Activated naive CD4-positive, alpha-beta T cell treated with anti-CD3 and anti-CD28 coated beads for 36 hours (primary cell): ENCODE measurements at places on chromosomes 11 and 22.

DNA sequence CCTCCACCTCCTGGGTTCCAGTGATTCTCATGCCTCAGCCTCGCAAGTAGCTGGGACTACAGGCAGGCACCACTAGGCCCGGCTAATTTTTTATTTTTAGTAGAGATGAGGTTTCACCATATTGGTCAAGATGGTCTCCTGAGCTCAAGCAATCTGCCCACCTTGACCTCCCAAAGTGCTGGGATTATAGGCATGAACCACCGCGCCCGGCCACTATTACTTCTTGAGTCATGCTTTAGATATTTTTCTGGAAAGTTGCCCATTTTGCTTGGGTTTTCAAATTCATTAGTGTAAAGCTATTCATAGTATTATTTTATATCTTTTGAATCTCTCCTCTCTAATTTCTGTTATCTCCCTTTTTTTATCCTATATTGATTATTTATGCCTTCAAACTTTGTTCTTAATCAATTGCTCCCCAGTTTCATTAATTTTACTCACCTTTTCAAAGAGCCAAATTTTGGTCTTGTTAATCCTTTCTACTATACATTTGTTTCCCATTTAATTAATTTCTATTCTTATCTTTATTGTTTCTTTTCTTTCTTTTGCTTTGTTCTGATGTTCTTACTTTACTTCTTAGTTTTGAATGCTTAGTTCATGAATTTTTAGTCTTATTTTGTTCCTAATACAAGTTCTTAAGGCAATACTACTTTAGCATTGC is 10.3 kb upstream of the RAC2 start:
- no peak for DNase-seq

DNA sequence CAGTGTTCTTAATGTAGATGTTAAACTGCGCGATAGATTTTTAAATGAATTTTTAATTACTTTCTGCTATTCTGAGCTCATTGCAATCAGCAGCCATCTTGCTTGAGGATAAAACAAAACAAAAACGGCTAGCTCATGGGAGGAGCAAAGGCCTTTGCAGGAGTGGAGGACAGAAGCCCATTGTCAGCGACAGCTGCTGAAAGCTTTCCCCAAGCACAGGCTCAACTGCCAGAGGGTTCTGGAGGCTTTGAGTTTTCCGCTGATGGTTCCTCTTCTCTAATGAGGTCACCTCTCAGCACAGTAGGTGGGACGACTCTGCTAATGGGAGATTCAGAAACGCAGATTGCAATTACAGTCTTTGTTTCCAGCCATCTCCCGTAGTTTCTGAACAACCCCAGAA is 167.1 kb upstream of the TTC12 start:
- no peak for DNase-seq

DNA sequence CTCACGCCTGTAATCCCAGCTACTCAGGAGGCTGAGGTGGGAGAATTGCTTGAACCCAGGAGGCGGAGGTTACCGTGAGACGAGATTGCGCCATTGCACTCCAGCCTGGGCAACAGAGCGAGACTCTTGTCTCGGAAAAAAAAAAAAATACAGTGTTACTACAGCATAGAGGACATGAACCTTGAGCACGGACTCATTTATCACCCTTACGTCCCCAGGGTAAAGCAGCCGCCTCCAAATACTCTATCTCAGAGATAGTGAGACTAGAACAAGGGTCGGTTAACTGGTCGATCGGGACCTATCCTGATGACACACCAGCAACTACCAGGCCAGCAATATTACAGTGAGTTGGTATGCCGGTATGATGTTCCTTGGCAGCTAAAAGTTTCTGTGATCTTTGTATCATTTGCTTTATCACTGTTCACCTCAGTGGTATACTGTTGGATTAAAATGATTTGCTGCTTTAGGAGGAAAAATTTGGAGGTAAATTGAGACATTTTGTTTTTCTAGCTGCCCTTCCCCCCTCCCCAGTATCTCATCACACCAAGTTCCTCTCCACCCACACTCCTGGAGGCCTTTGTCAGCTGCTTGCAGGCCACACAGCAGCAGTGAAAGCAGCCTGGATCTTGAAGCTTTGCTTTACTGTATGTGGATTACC is 7.0 kb upstream of the SIDT2 start:
- no peak for DNase-seq

DNA sequence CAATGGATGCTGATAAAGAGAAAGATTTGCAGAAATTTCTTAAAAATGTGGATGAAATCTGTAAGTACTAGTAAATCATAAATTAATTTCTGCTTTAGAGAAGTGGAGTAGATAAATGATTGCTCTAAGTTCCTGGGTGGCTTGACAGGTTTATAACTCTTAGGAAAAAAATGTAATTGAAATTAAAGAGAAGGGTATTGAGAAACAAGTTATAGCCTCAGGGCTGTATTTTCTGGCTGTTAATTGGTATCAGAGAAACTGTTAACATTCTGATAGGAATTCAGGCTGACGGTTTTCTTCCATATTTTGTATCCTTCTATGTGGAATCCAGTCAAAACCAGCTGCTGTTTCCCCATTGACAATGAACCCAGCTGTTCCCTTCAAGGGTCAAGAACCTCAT is 1.9 kb downstream of the TTC12 start:
- DNase-seq = no peak

DNA sequence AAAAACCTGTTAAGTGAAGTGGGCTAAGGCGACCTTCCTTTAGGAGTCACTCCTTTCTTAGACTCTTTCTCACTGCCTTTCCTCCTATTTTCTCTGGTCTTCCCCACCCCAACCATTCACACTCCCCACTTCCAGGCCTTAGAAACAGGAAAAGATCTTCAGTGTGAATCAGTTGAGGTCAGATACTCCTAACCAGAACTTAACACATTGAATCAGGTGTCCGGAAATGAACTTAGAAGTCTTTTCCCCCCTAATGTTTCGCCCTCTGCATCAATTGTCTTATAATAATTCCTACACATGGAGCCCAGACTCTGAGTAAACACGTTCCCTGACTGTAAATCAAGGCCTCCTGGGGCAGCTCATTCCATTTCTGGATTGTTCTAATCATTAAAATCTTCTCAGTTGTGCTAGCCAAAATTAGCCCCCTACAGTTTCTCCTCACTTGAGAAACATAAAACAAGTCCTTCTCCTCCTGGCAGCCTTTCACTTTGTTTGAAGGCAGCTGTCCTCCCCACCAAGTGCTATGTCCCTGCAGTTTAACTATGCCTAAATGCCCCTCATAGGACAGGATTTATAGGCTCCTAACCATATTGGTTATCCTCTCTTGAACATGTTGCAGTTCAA is 32.7 kb upstream of the USP47 start:
- DNase-seq = no peak

GRCh38 chr11:43517518-43517917 is 158.8 kb downstream of the TTC17 start:
- no peak for DNase-seq

GRCh38 chr11:66367561-66368312 is 3.8 kb downstream of the SLC29A2 start:
- no peak for DNase-seq

DNA sequence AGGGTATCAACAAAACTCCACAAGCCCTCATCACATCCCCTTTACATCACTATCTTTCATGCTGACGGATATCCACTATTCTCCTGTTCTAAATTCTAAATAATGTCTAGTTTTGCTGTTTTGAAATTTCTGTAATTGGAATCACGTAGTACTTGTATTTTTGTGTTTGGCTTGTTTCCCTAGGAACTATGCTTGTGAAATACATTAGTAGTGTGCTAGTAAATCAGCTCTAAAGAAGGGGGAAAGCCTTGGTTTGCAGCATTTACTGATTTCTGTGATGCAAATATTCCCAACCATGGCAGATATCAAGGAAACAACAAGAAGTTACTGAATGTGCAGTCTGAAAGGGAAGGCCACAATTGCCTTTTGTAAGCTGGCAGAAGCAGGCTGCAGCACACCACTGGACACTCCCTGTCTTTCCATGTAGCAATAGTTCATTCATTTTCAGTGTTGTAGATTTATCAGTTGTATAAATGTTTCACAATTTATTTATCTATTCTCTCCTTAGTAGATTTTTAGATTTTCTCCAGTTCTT is 4.7 kb upstream of the FOLH1 start:
- DNase-seq = no peak

GRCh38 chr11:130858215-130858614 is 58.1 kb downstream of the SNX19 start:
- no peak for DNase-seq

GRCh38 chr11:87970762-87971161 is 204.5 kb downstream of the RAB38 start:
- DNase-seq = no peak

GRCh38 chr22:37309211-37310074 is 27.1 kb downstream of the CYTH4 start:
- peak; percentile 74 for DNase-seq

GRCh38 chr22:26170795-26171580 is 1.7 kb downstream of the SEZ6L start:
- peak; percentile 37 for DNase-seq

DNA sequence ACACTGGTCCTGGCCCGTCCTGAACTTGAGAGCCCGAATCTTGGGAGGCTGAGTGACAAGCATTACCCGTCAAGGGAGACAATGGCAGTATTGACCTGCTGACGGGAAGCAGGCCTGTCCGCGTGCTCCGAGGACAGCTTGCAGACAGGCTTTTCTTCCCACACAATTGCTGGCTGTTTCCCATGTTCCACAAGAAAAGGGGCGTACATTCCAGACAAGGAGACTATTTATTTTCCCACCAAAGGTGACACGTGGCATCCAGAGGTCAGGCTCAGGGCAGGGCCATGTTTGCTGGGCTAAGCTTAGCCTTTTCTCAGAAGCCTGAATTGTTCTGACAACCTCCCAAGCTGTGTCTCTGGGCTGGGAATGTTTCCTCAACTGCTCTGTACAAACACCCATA is 86.9 kb upstream of the SPON1 start:
- DNase-seq = no peak

DNA sequence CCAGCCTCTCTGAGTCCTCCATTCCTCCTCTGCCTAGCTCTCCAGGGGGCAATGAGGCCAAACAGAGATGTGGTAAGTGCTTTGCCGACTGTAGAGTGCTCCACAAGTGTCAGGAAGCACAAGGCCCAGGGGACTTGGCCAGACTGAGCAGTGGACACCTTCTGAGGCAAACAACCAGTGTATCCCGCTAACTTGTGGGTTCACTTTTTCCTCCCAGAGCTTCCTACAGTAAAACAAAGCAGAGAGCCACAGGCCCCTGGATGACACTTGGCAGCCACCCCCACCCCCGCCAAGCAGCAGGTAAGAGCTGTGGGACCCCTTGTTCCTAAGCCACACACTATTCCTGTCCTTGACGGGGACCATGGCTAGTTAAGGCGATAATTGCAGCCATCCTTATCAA is 160.9 kb downstream of the CACNA1I start:
- no peak for DNase-seq

DNA sequence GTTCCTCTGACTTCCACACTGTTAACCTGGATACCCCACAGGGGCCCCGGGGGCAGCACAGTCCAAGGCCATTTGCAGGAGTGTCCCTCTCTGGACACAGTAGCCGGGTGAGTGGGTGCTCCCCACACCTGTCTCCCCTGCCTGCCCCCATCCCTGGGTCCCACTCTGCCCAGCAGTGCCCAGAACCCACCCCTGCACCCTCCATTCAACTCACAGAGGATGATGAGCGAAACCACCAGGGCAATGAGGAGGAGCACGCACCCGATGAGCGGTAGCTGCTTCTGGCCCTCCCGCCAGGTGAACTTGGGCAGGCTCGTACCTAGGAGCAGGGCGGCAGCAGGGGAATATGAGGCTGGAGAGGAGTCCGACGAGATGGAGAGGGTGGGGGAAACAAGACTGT is 12.2 kb downstream of the TMPRSS13 start:
- no peak for DNase-seq

DNA sequence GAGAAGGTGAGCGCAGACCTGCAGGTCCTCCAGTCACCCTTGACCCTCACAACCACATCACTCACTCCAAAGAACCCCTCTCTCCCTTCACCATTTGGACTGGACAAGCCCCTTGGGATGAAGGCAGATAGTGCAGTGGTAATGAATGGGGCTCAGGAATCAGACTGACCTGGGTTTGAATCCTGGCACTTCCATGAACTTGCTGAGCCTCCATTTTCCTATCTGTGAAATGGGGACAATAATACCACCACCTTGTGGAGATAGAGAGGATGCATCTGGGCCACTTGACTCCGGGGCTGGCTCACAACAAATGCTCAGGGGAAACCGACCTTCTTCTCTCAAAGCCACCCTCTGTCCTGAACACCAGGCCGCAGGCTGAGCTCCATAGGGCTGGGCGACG is 178.1 kb downstream of the ST3GAL4 start:
- no peak for DNase-seq

- peak; percentile 84 for DNase-seq
Observed at GRCh38 chr11:129853518-129854231, 38.0 kb downstream of the TMEM45B start.

DNA sequence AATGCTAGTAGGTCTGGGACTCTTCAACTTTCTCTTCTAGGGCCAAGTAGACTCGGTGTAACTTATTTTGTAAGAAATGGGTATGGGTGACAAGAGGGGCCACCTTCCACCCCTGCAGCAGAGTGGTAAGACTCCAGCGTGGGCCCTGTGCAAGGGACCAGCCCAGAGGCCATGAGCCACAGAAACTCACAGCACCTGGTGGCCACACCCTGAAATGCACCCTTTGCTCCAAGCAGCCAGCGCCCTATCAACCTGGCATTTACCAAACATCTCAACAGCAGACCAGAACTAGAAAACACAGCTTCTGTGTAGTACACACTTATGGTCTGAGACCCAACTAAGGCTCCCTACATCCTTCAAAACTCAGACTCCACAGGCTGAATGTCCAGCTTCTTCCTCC is 5.7 kb downstream of the CDCA5 start:
- peak; percentile 71 for DNase-seq

- no peak for DNase-seq
Observed at GRCh38 chr11:8603696-8604077, 9.7 kb upstream of the STK33 start.

GRCh38 chr22:39732625-39733024 is 160.9 kb downstream of the ENTHD1 start:
- DNase-seq = no peak

GRCh38 chr22:41481925-41482318 is 13.0 kb downstream of the ACO2 start:
- no peak for DNase-seq

GRCh38 chr11:47514825-47515647 is 37.9 kb downstream of the CELF1 start:
- peak; percentile 66 for DNase-seq

GRCh38 chr11:64745189-64745520 is 1.2 kb upstream of the RASGRP2 start:
- DNase-seq = peak; percentile 81

DNA sequence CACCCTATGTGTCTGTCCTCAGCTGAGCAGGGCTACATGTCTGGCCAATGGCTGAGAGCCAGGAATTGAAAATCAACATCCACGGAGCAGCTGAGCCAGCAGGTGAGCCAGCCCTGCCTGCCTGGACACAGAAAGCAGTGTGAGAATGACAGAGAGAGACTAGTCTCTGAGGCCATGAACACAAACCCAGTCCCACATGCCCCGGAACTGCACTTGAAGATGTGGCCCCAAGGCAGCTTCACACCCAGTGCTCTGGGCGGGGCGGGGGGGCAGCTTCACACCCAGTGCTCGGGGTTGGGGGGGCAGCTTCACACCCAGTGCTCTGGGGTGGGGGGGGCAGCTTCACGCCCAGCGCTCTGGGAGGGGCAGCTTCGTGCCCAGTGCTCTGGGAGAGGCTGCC is 37.6 kb downstream of the TRMU start:
- DNase-seq = no peak
